ENCODE measurements at places on chromosomes 7 and 10.

- no peak for DNase-seq
These were observed 17.5 kb downstream of the CSGALNACT2 start for GRCh38 chr10:43155741-43156140.

DNA sequence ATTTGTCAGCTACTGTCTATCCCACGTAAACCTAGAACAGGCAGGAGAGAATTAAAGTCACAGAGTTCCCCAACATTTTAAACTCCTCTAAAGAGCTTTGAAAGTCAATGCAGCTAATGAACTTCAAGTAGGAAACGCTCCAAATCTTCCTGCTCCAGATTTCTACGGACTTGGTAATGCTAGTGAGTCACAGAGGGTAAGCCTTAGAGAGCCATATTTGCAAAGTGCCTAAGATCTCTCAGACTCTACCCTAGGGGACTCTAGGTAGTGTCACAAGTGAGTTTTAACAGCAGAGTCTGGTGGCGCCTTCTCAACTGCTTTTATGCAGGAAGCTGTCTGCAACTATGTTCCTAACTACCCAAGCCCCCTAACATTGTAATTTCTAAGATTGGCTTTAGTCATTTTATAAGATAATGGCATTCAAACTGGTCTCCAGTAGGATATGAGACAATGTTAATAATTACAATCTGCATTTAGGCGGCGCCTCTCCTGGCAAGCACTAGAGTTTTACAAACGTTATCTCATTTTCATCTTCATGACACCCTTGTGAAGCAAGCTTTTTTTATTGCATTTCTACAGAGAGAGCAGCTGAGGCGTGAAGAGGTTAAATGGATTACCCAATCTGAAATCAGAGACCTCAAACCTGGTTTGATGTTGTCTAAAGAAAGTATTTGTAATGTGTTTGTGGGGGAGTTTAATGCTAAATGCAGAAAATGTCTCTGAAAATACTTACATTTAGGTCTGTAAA, 22.0 kb upstream of the FZD1 start:
- peak; percentile 24 for DNase-seq

DNA sequence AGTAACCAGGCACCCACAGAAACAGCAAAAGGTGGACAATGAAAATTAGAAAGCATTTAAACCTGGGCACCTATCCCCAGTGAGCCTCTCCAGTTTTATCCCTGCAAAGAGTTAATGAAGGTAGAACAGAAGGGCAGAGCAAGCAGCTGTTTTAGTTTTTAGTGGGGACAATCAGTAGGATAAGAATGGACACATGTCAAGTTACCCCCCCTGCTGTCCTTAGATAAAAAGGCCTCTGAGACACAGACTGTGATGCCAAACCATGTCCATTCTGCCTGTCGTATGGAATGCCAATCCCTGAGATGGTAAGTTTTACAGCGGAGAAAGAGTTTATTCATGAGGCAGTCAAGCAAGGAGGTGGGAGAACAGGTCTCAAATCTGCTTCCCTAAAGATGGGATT, 162.6 kb upstream of the AGR3 start:
- DNase-seq: no peak

DNA sequence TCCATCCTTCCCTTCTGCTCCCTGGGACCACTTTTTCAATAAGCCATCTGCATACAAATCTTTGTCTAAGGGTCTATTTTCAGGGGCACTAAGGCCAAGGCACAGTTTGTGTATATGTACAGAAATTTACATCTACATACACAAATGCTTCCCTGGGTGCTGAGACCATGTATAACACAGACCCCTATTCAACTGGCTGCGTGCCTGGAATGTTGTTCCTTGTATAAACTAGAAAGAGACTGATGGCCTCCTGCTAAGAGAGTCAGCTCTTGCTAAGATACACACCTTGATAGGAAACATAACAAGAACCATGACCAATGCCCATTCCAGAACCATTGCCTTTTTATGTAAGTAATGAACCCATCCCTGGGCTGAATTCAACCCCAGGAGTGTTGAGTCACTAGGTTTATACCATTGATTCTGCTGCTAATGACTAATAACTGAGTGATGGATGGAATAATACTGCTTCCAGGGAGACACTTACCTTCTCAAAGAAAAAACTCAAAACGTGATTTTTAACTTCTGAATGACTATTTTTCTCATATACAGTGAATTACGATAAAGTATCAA, 290.7 kb downstream of the FGFR2 start:
- no peak for DNase-seq

DNA sequence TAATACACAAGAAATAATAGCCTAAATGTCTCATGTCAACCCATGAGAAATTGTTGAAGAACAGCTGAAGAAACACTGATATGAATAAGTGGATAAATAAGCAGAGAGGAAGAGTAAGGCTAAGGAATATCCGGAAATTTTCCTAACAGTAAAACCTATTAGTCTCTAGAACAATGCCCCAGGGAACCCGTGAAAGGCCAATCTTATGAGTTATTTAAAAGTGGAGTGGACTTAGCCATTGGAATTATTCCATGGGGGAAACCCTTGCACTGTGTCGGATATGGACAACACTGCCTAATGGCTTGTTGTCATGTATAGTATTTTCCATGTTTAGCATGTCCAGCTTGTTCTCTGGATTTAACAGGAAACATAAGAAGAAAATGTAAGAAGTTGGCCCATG, 217.2 kb upstream of the PLXNA4 start:
- DNase-seq: no peak

DNA sequence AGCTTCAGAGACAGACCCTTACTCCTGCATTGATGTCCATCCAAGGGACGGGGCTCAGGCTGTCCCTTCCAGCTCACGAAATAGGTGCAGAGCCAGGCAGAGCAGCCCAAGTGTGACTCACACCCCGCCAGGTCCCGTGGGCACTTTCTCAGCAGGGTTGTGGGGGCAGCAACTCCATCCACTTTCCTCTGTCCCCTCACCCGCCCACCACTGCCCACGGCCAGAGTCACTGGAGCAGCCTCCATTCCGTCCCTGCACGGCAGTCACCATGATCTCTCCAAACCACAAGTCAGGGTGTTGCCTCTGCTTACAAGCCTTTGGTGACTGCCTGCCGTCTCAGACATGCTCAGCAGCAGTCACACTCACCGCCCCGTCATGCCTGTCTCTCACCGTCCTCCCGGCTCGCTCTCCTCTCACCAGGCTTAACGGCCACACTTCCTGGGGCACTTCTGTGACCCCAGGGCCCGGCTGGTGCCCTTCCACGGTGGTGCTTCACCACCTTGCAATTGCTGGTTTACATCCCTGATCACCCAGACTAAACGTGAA, 39.3 kb downstream of the CALML3 start:
- peak; percentile 15 for DNase-seq

DNA sequence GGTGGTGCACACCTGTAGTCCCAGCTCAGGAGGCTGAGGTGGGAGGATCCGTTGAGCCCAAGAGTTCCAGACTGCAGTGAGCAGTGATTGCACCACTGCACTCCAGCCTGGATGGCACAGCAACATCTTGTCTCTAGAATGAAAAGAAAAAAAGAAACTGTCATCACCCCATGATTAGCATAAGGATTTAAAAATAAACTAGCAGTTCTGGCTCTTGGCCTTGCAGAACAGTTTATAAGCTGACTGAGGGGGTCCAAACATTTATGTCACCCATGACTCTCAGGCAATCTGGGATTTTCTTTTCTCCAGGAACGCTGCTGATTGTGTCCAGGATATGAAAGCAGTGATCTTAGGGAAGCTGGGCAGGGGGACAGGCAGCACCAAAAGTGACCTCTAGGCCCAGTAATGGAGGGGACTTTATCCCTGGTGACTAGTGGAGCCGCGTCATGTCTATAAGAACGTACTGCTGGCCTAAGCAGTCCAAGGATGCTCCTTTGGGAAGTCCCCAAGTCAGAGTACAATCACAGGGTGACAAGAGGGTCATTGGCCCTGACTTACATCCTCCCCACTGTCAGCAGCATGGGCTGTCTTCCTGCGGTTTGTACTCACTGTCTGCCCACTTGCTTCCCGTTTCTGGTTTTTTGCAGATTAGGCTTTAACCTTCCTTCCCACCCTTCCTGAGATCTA, 177.4 kb downstream of the ARHGAP12 start:
- DNase-seq: no peak

GRCh38 chr7:106604303-106604924, 56.5 kb downstream of the CCDC71L start:
- no peak for DNase-seq

DNA sequence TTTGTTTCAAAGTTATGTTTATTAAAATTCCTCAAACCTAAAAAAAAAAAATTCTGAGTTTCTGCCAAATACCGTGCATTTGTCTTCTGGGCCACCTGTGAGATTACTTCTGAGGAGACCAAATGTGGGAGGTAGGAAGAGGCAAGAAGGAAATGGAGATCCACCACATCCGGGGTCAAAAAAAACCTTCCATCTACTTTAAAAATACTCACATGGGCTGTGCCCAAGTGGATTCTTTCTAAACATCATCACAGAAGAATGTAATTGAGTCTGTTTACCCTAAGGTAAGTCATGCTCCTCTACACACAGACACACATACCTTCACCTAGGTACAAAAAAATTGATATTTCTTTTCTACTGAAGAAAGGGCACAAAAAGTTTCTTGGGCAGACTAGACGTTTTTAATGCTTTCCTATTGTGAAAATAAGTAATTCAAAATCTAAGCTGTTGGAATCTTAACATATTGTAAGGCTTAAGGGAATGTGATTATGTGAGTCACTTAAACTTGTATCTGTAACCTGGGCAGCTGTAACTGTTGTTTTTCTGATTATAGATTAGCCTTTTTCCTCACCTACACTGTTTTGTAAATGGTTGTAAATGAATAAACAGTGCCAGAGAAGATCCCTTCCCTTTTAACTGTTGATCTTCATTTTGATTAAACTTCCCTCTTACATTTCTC, 19.1 kb upstream of the SPOCK2 start:
- DNase-seq: no peak

- DNase-seq: peak; percentile 71
These were observed 309.5 kb downstream of the ATRNL1 start for GRCh38 chr10:115402699-115403098.

DNA sequence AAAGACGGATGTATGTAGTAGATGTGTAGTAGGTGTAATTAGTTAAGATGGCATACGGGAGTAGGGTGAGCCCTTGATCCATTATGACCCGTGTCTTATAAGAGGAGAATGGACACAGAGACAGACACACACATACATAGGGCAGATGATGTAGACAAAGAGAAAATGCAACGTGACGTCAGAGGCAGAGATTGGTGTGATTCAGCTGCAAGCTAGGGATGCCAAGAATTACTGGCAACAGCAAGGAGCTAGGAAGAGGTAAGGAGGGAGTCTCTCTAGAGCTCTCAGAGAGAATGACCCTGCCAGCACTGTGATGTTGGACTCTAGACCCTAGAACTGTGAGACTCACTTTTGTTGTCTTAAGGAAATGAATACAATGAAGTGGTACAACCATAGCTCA, 247.0 kb upstream of the HABP2 start:
- DNase-seq: peak; percentile 79

GRCh38 chr7:148709014-148709413, 10.3 kb downstream of the CUL1 start:
- no peak for DNase-seq

DNA sequence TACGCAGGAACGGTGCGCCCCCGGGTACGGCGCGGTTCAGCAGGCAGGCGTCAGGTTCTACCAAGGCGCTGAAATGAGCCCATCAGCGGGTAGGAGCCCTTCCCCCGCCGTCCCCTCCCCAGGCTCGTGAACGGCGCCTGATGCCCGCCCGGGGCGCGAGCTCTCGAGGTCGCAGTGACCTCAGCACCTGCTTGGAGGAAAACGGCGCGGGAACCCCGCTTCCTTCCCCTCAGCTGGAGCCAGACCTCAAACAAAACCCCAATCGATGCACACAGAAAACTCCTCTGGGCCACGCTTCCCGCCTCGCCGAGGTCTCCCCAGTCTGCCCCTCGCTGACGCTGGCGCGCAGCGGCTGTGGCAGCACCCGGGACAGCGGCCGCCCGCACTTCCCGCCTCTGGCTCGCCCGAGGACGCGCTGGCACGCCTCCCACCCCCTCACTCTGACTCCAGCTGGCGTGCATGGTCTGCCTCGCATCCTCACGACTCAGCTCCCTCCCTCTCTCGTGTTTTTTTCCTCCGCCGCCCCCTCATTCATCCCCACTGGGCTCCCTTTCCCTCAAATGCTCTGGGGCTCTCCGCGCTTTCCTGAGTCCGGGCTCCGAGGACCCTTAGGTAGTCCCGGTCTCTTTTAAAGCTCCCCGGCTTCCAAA, 514 bp upstream of the GAD2 start:
- peak; percentile 88 for DNase-seq

DNA sequence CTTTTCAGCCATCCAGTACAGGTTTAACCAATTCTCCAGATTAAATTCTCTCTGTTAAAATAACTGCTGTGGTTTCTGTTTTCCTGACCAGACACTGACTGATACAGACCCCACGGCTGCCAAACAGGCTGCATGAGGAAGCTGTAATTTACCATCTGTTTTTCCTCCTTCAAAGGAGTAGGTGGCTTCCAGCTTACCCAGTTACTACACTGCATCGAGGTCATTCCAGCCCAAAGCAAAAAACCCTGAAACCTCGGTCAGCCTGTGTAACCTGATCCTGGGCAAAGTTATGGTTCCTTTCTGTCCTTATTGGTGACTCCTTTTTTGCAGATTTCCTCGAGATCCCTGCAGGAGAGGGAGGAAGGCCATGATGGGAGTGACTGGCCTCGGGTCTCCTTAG, 27.9 kb upstream of the LOXL4 start:
- DNase-seq: no peak
